GM12865 (cell line): ENCODE measurements at places on chromosomes 1 and 21.
A peak's percentile ranks its signal among the peaks of the same experiment; 100 is the strongest.

- DNase-seq: no peak
Observed at GRCh38 chr1:217895841-217896240, 264.7 kb downstream of the SPATA17 start.

DNA sequence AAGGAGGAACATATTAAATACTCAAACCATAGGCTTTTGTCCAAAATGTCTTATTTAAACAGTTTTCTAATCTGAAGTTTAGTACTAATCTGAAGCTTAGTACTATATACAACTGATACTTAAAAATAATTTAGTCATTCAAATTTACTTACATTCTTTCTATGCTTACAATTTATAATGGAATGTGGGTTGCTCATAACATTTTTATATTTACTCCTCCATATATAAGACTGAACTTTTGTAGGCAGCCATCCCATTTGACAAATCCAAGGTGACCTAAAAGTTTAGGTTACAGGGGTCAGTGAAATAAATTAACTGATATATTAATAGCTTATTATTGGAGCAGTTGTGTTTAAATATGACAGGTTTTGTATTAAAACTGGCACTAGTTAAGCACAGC, 570.6 kb downstream of the DPYD start:
- no peak for DNase-seq

DNA sequence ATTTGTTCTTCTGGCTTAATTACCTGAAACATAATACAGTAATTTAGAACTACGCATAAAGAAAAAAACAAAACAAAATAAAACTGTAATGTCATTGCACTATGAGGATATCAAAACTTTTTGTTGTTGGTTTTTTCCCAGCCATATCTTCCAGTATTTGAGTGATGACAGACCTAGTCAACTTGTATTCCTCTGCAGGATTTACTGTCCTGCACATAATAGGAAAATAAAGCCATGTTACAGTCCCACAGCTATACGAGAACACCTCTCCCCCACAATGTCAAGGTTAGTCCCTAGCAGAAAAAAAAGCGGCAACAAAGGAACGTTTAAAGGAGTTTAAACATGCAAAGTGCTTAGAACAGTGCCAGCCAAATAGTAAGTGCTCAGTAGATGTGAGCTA, 55.3 kb upstream of the PRDX6 start:
- DNase-seq: no peak

DNA sequence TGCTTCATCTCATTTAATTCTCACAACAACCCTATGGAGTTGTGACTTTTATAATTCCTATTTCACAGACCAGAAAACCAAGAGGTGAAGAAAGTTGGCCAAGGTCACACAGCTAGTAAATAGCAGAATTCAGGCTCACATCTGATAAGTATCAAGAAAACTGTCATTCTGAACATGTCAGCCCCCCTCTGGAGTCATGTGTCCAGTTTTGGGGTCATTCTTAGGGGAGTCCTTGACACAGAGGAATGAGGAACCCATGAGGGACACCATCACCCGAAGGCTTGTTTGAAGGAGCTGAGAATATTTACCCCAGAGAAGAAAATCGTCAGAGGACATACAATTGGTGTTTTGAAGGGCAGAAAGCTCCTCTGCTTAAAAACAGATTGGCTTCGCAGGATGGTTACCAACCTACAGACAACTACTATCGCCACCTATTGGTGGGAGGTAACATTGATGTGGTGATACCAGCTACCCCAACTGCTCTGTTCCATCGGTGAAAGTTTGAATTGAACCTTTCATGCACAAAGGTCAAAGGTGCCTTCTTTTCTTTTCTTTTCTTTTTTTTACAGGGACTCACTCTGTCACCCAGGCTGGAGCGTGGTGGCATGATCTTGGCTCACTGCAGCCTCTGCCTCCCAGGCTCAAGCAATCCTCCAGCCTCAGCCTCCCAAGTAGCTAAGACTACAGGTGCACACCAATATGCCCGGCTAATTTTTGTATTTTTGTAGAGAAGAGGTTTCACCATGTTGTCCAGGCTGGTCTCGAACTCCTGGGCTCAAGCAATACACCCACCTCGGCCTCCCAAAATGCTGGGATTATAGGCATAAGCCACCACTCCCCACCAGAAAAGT, 31.3 kb downstream of the NCMAP start:
- peak; percentile 72 for DNase-seq

GRCh38 chr1:226461087-226461486, 53.2 kb upstream of the PARP1 start:
- no peak for DNase-seq

GRCh38 chr1:209095627-209096595, 487.6 kb upstream of the CAMK1G start:
- DNase-seq: no peak

DNA sequence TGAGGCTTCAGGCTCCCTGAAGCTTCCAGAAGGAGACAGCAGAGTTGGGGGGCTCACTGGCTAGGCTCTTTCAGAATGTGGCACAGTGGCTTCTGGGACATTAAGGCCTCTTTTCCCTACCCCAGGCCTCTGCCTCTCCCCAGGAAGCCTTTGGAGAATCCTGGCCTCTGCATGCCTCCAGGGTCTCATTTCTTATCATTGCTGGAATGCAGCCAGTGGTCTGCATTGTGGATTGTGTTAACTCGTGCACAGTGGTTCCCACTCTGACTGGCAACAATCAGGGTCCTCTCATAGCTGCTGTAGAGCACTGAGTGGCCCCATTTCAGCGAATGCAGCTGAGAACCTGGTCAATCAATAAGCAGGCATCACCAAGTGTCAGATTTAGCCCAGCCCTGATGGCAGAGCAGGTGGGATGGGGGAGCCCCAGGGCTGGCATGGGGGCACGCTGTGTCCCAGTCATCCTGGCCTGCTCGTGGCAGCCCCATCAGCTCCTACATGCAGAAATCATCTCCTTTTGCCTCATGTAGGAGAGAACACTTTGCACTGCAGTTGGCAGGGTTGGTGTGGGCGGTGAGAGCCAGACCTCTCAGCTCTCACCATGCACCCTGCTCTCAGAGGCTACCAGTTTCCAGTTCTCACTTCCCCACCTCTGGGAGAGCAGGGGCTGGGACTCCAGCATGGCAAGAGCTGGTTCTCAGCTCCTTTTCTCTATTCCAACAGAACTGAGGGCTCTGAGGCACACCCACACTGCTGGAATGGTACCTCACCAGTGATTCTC, 13.4 kb downstream of the ADORA1 start:
- DNase-seq: no peak

DNA sequence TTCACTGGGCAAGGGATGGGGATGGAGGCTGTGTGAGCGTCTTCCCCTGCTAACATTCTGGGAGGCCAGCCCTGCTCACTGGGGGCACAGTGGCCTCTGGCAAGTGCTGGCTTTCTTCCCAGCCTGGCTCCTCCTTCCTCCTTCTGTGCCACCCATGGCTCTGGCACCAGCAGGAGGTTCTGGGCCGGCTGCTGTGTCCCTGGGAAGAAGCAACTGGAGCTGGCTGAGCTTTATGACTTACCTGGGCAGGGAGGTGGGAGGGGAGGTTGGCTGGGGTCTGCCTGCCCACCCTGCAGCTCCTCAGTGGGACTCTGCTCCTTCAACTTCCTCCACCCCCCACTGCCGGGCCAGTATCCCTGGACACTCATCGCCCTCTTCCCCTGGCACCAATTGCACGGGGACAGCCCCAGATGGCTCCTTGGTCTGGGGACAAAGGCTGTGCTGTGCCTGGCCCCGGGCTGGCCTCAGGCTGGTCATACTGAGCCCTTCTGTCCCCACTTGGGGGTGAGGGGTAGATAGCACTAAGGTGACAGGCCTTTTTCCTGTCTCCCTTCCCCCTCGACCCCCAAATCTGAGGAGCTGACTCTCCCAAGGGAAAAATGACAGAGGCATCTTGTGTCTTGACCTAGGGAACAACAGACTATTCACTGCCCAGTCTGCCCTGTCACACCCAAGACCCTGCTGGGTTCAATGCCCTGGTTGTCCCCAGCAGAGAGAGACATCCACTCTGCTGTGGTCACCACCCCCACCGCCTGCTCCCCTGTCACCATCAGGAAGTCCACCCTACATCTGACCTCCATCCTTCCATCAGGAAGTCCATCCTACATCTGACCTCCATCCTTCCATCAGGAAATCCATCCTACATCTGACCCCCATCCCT, 14.4 kb downstream of the CDK18 start:
- no peak for DNase-seq

DNA sequence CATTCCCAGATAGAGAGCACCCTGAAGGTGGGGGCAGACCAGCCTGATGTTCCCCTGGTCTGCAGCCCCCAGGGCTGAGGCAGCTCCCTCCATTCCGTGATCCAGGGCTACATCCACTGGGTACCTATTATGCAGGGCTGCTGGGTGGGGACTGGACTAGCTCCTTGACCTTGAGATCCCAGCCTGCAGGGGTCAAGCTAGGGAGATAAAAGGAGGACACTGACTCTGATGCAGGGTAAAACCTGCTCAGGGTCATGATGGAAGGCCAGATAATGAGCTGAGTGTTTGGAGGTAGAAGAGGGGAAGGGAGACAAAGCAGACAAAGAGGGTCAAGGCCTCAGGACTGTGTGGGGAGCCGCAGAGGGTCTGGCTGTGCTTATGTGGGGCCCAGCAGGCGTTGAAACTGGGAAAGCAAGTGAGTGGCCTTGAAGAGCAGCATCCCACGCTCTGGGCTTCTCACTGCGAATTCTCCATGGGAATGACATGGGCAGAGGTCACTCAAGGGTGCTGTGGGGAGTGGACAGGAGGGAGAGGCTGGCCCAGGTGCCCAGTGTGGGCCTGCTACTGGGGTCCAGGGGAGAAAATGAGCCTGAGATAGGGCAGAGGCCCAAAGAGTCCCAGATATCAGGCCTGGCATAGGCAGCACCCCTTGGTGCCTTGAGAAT, 9.7 kb downstream of the FOXO6 start:
- DNase-seq: no peak

- DNase-seq: no peak
Observed at GRCh38 chr1:23638188-23638619, 53.4 kb upstream of the RPL11 start.
